Hematopoietic multipotent progenitor cell treated with erythropoietin and hydrocortisone succinate and interleukin-3 and kit ligand, for 4 days (in vitro differentiated cells): ENCODE measurements at places on chromosomes 3 and 15.

GRCh38 chr3:115553796-115554486 lies 69.4 kb upstream of the GAP43 start:
- peak; percentile 2 for DNase-seq

GRCh38 chr15:60424006-60424405 lies 26.2 kb upstream of the ANXA2 start:
- no peak for DNase-seq

GRCh38 chr3:186457236-186457635 lies 86.9 kb downstream of the CRYGS start:
- no peak for DNase-seq

DNA sequence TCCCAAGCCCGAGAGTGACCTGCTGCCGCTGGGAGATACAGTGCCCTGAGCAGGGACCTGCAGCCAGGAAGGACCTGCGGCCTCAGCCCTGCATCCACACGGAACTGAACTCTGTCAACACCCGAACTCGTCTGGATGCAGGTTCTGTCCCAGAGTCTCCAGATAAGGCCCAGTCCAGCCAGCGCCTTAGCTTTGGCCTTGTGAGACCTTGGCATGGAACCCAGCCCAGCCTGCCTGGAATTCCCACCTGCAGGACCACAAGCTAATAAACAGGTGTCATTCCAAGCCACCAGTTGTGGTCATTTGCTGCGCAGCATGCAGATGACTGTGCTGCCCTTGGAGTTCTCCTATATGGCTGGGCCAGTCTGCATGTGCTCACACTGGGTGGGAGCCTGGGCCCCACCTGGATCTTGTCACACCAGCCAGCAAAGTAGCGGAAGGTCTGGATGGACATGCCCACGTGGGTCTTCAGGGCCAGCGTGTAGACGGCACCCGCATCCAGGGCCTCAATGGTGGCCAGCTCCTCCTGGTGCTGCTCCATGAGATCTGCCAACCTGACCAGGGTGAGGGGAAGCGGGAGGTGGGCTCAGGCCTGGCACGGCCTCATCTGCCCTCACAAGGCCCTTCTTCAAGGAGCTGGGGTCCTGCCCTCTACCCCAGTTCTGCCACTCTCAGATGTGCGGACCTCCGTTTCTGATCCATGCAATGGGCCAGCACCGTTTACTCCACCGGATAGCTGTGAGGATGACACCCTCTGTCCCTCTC lies 47.2 kb upstream of the SLC41A3 start:
- no peak for DNase-seq

- peak; percentile 41 for DNase-seq
These were observed 33.8 kb downstream of the MBNL1 start for GRCh38 chr3:152302521-152303021.

DNA sequence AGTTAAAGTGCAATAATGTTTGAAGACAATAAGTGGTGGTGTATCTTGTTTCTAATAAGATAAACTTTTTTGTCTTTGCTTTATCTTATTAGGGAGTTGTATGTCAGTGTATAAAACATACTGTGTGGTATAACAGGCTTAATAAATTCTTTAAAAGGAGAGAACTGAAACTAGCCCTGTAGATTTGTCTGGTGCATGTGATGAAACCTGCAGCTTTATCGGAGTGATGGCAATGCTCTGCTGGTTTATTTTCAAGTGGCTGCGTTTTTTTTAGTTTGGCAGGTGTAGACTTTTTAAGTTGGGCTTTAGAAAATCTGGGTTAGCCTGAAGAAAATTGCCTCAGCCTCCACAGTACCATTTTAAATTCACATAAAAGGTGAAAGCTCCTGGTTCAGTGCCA lies 2.7 kb downstream of the RPL15 start:
- no peak for DNase-seq

- DNase-seq, result no peak
These were observed 82.5 kb downstream of the ADAM10 start for GRCh38 chr15:58666957-58667356.

DNA sequence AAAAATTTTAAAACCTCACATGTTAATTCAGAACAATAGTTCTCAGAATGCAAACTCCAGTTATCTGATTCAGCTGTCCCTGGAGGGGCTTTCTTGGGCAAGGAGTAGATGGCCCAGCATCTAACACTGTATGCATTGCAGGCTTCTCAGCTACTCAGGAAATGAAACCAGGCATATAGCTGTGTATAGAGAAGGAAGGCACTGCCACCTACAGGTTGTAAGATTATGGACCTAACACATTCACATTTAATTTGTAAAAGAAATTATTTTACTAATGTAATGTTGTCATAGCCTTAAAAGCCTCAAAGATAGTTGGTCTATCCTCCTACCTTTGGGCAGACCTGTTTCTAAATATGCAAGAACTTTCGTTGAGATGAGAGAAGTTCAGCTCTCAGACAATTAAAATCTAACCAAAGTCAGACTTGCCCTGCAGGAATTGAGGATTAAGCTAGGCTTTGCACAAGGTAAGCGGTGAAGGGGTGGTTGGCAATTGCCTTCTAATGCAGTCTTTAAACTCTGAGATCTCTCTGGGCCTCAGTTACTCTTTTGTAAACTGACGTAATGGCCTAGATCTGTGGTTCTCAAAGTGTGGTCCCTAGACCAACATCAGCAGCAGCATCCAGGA lies 132.8 kb upstream of the SLC24A5 start:
- DNase-seq, result peak; percentile 83

DNA sequence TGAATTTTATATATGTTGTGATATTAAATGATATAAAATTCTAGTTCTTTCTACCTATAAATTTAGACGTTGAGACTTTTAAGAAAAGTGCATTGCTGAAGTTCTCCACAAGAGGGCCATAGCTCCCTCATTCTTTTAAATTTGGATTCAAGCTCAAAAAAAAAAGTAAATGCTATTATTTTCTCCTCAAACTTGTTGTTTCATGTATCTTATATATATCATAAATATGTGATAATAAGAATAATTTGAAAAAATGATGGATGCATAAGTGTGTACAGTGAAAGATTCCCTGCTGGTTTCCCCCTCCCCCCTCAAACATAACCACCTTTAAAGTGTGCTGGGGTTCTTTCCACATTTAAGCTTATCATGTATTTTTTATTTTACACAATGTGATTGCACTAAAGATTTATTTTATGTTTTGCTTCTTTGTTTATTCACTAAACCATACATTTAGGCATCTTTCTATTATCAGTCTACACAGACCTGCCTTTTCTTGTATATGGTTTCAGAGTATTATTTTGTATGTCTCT lies 769.4 kb upstream of the GOLIM4 start:
- peak; percentile 64 for DNase-seq

- no peak for DNase-seq
These were observed 437 bp downstream of the KLF13 start for GRCh38 chr15:31326875-31327668.

DNA sequence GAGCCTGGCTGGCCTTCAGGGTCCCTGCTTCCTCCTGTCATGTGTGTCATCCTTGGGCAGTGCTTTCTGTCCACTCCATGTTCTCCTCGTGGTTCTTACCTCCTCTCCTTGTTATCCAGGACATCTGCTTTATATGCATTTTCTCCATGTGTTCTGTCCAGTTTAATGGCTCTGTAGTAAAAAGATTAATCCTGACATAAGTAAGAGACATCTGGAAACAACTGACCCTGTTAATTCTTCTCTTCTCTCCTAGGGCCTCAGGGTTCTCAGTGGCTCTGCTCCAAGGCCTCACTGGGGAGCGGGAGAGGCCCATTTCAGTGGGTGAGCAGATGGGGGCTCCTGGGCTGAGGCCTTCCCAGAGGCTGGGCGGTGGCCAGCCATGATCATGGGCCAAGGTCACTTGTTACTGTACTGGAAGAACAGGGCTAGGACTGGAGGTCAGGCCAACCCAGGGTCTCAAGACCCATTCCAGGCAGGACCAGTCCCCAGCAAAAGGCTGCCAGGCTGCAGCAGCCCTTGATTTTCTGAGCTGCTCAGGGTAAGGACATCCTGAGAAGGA lies 20.2 kb upstream of the CDCP1 start:
- no peak for DNase-seq

GRCh38 chr15:25990220-25990619 lies 127.1 kb upstream of the ATP10A start:
- no peak for DNase-seq

GRCh38 chr15:31537770-31538592 lies 211.3 kb downstream of the KLF13 start:
- no peak for DNase-seq

- DNase-seq, result no peak
These were observed 105.0 kb downstream of the FHIT start for GRCh38 chr3:61146010-61146890.
